Pancreas (tissue), 10 donors: ENCODE measurements at places on chromosomes 3 and 15. TPM values are rescaled to one million over a fixed set of nuclear protein-coding genes. Genes with fewer than 3 reads are reported as not detected.

Gene TXNRD3
- 5.0 TPM for polyA plus RNA-seq

Gene USP4
- 26.8 TPM for polyA plus RNA-seq

Gene CLRN1
- not detected for polyA plus RNA-seq

Gene POLQ
- polyA plus RNA-seq: 0.02 TPM

Gene CD200
- 3.4 TPM for polyA plus RNA-seq

Gene LTF
- 6.9 TPM for polyA plus RNA-seq

Gene PYGO1
- 0.34 TPM for polyA plus RNA-seq

Gene VWA5B2
- polyA plus RNA-seq: 105 TPM

Gene HIGD2B
- not detected for polyA plus RNA-seq

Gene CP
- polyA plus RNA-seq: 3.7 TPM
